Astrocyte (in vitro differentiated cells and primary cell): ENCODE measurements at places on chromosomes 6 and 20. TPM values are rescaled to one million over a fixed set of nuclear protein-coding genes. Genes with fewer than 3 reads are reported as not detected.
A peak's percentile ranks its signal among the peaks of the same experiment; 100 is the strongest.

DNA sequence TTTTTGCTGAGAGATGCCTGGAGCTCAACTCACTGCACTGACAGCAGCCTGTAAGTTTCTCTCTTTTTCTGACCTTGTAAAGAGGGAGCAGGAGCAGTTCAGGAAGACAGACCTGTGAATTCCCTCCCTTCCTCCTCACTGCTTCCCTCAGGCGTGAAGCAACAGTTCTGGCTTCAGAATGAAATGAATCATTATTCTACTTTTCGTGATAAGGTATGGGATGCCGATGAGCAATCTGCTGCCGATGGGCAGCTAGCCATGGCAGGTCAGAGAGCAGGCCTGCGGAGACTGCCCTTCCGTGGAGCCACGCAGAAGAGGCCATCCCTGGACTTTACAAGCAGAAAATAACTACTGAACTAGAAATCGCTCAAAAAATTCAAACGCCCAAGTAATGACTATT lies 426.5 kb upstream of the RNF217 start:
- peak; percentile 74 for DNase-seq

DNA sequence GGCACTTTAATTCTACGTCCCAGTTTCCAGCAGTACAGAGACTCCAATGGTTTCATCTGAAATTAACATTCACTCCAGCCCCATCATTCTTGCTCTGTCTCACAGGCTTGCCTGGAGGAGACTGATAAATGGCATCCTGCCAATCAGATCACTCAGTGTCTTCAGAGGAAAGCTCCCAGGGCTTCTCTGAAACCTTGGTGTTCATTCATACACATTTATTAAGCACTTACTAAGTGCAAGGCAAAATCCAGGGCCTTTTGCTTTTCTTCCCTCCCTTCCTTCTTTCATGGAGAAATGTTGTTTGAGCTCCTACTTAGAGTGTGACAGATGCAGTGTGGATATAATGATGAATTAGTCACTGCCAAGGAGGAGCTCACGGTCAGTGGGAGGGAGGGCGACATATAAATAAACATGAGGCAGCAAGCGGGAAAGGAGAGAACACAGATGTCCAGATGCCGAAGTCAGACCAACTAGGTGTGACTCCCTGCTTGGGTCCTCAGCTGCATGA lies 106.7 kb upstream of the DTNBP1 start:
- peak; percentile 2 for DNase-seq

Gene CFAP61
- total RNA-seq = not detected in 2 replicates

Gene NR2E1
- total RNA-seq = not detected in 2 replicates

Gene FAM83C
- total RNA-seq = not detected in 2 replicates

DNA sequence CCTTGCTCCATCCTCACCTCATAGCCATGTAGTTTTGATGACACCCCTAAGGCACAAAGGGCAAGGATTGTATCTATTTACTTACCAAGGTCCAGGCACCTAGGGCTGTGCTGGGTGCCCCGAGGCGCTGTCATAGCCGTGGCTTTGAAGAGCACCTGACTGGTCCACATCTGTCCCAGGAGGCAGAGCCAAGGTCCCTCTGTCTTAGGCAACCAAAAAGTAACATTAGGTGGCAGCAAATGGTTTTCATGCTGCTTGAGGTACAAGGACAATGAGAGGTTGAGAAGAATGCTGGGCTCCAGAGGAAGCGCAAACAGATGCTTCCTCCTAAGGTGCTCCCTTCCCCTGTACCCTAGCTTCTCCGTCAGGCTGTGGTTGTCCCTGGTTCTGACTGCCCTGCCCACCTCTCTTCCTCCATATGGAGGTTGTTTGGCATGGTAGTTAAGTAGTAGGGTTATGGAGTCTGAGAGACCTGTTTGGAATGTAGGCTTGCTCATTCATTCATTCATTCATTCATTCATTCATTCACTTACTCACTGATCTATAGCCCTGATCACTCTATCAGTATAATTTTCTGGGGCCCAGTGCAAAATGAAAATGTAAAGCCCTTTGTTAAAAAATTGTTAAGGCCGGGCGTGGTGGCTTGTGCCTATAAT lies 3.0 kb upstream of the UQCC2 start:
- no peak for DNase-seq

- DNase-seq = no peak
Observed at GRCh38 chr20:34528921-34529297, 12.7 kb downstream of the DYNLRB1 start.

- DNase-seq = no peak
Observed at GRCh38 chr20:47262365-47263013, 94.0 kb downstream of the ZMYND8 start.

- DNase-seq = peak; percentile 23
Observed at GRCh38 chr6:105522626-105523322, 119.9 kb upstream of the PREP start.

Gene OR2H1
- not detected in 2 replicates for total RNA-seq

GRCh38 chr6:106160189-106160588 lies 74.1 kb downstream of the PRDM1 start:
- DNase-seq = peak; percentile 55

DNA sequence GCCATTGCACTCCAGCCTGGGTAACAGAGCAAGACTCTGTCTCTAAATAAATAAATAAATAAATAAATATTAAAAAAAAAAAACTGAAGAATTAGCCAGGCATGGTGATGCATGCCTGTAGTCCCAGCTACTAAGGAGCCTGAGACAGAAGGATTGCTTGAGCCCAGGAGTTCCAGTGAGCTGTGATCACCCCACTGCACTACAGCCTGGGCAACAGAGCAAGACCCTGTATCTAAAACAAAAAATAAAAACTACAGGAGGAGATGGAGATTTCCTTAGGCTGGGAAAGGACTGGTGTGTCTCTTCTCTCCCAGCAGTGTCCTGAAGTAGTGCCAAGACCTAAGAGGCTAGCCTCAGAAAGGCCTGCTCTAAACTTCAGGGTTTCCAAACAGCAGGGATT lies 8.1 kb upstream of the GTF3C6 start:
- DNase-seq = no peak

GRCh38 chr6:133835901-133836300 lies 53.0 kb upstream of the TCF21 start:
- no peak for DNase-seq

GRCh38 chr20:36261389-36262105 lies 25.3 kb downstream of the AAR2 start:
- no peak for DNase-seq

- DNase-seq = no peak
Observed at GRCh38 chr6:68737061-68737460, 102.0 kb downstream of the ADGRB3 start.

Gene TBX18
- total RNA-seq = 12.2 and 12.5 TPM in 2 replicates

Gene C6orf118
- not detected in 2 replicates for total RNA-seq

GRCh38 chr6:15472621-15473020 lies 190.2 kb downstream of the DTNBP1 start:
- DNase-seq = no peak

GRCh38 chr6:64926051-64926450 lies 781.0 kb downstream of the EYS start:
- DNase-seq = no peak

- no peak for DNase-seq
Observed at GRCh38 chr6:4942673-4943009, 61.2 kb downstream of the RPP40 start.

- DNase-seq = peak; percentile 98
Observed at GRCh38 chr6:73803562-73804241, 107.7 kb downstream of the CD109 start.

Gene PI16
- not detected in 2 replicates for total RNA-seq

GRCh38 chr6:137830511-137830911 lies 36.5 kb upstream of the TNFAIP3 start:
- DNase-seq = peak; percentile 45

GRCh38 chr6:26351544-26351953 lies 13.4 kb upstream of the BTN3A2 start:
- DNase-seq = peak; percentile 97

DNA sequence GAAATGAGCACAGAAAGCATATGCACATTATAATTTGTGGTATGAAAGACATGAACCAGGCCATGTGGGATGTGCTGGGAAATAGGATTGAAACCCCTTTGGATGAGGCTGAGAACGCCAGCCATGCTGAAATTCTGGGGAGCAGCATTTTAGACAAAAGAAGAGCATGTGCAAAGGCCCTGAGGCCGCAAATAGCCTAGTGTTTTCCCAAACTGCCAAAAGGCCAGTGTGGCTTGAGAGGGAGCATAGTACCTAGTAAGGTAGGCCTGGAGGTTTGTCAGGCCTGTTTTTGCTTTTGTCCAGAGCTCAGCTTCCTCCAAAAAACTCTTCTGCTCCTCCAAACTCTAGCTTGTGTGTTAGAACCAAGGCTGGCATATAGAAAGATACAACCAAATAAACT lies 57.4 kb upstream of the NOP56 start:
- no peak for DNase-seq

GRCh38 chr20:59031564-59032022 lies 542 bp downstream of the ATP5F1E start:
- no peak for DNase-seq

Gene RIPPLY2
- not detected in 2 replicates for total RNA-seq

DNA sequence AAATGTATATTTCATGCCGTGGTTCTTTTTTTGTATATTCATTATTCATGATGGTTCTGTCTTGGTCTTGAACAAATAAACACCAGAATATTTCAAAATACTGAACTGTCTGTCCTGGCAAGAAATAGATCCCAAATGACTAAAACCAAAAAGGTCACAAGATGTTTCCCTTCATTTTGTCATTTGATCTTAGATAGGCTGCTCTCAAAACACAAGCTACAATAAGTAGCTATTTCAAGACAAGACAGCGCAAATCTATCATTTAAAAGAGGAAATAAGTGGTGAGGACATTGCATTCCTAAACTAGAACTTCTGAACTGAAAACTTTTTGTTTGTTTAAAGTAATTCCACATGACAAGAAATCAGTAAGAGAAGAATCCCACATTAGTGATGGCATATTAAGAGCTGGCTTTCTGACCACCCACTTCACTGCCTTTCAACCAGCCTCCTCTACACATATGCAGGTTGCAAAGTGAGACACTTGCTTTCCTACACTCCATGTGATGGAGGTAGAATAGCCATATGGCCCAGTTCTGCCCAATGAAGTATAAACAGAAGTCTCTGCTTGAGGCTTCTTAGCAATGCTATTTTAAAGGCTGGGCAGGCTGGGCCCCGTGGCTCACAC lies 54.4 kb upstream of the CCDC28A start:
- DNase-seq = peak; percentile 47
